ENCODE measurements at places on chromosomes 4 and X. TPM values are rescaled to one million over a fixed set of nuclear protein-coding genes. Genes with fewer than 3 reads are reported as not detected.

GRCh38 chrX:122134291-122134690 is 1049.8 kb upstream of the GRIA3 start:
- DNase-seq, result no peak
- H3K36me3 ChIP-seq, result no peaks in the 10 kb centered on the region
- H3K27me3 ChIP-seq, result no peaks in the 10 kb centered on the region
- H3K4me1 ChIP-seq, result no peaks in the 10 kb centered on the region
- no peak overlapping the region for H3K4me3 ChIP-seq

DNA sequence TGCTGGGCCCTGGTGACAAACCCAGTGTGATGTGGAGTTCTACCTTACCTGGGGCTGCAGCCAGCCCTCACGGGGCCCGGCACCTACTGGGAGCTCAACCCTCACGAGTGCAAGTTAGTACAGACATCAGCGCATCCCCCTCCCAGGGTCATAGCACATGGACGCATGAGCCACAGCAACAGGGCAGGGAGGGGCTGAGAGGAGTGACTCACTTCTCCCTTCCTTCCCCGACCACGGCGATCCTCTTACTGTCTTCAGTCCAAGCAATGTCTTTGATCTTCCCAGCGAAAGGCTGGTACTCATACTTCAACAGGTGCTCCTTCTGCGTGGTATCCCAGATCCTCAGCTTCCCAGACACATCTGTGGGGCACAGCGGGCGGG is 17.8 kb downstream of the WDR1 start:
- peak overlapping the region; percentile 99 for H3K27ac ChIP-seq
- peak; percentile 36 for DNase-seq
- no peaks in the 10 kb centered on the region for H3K27me3 ChIP-seq

GRCh38 chr4:136931781-136932180 is 600.5 kb downstream of the PCDH18 start:
- no peak overlapping the region for H3K4me3 ChIP-seq
- DNase-seq, result no peak
- H3K27ac ChIP-seq, result no peak overlapping the region
- H3K36me3 ChIP-seq, result no peaks in the 10 kb centered on the region
- H3K27me3 ChIP-seq, result no peaks in the 10 kb centered on the region

DNA sequence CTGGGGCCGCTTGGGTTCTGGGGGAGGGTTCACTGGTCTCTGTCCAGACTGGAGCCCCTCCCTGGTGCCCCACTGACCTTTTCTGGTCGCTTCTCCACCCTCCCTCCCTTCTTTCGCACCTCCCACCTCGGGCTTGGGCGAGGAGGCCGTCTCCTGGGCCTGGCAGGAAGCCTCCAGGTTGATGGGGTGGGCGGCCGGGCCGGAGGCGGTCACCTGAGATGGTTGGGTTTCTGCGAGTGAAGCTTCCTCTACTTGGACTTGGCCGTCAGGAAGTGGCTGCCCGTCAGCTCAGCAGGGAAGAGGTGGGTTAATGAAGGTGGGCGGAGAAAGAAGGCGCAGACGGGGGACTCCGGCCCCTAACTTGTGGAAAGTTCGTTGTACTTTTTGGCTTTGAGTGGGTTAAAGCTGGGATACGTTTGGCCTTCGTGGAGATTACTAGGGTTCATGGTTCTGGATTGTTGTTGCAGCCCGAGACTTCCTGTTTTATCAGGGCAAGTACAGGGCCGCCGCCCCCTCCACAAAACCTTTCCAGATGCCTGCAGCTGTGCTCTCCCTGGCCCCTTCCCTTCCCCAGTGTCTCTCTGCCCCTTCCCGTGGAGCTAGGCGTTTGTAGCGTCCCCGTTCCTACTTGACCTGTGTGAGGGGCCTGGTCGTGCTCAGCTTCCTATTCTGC is 1.2 kb downstream of the AKAP17A start:
- 0 out of 2 replicates have a peak overlapping the region, but pooled peaks have one; percentile 18 for H3K27ac ChIP-seq
- peak; percentile 19 for DNase-seq
- no peaks in the 10 kb centered on the region for H3K27me3 ChIP-seq
- 0 out of 2 replicates have a peak, but pooled peaks cover 4% of the 10 kb centered on the region for H3K4me1 ChIP-seq
- peaks cover 12% of the 10 kb centered on the region for H3K36me3 ChIP-seq

DNA sequence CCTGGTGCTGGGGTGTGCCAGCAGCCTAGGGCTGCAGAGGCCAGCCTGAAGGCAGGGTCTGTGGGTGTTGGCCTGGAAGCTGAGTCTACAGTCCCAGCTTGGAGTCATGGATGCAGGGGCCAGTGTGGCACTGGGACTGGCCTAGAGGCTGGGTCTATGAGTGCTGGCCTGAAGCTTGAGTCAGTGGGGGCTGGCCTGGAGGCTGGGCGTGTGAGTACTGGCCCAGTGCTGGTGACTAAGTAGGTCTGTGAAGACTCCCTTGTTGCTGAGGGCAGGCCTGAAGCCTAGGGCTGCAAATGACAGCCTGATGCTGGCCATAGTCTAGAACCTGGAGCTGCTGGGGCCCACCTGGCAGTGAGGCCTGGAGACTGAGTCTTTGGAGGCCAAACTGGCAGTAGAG is 31.3 kb upstream of the ALG13 start:
- H3K4me1 ChIP-seq, result no peaks in the 10 kb centered on the region
- H3K27me3 ChIP-seq, result no peaks in the 10 kb centered on the region
- no peak overlapping the region for H3K4me3 ChIP-seq
- no peak overlapping the region for H3K27ac ChIP-seq
- DNase-seq, result no peak
- H3K36me3 ChIP-seq, result no peaks in the 10 kb centered on the region

- no peak for DNase-seq
- no peaks in the 10 kb centered on the region for H3K36me3 ChIP-seq
- no peak overlapping the region for H3K27ac ChIP-seq
- H3K27me3 ChIP-seq, result no peaks in the 10 kb centered on the region
- H3K4me3 ChIP-seq, result peak overlapping the region; percentile 79
- H3K4me1 ChIP-seq, result peaks cover 8% of the 10 kb centered on the region
Observed at GRCh38 chr4:3531318-3531878, 824 bp downstream of the LRPAP1 start.

- H3K27ac ChIP-seq, result peak overlapping the region; percentile 77
- no peak for DNase-seq
- H3K4me3 ChIP-seq, result no peak overlapping the region
Observed at GRCh38 chrX:119410854-119411253, 11.7 kb downstream of the SLC25A43 start.

- H3K27me3 ChIP-seq, result no peaks in the 10 kb centered on the region
- H3K4me1 ChIP-seq, result no peaks in the 10 kb centered on the region
- no peak overlapping the region for H3K4me3 ChIP-seq
- no peak for DNase-seq
- no peak overlapping the region for H3K27ac ChIP-seq
- H3K36me3 ChIP-seq, result no peaks in the 10 kb centered on the region
Observed at GRCh38 chr4:124483048-124483906, 229.3 kb downstream of the ANKRD50 start.

DNA sequence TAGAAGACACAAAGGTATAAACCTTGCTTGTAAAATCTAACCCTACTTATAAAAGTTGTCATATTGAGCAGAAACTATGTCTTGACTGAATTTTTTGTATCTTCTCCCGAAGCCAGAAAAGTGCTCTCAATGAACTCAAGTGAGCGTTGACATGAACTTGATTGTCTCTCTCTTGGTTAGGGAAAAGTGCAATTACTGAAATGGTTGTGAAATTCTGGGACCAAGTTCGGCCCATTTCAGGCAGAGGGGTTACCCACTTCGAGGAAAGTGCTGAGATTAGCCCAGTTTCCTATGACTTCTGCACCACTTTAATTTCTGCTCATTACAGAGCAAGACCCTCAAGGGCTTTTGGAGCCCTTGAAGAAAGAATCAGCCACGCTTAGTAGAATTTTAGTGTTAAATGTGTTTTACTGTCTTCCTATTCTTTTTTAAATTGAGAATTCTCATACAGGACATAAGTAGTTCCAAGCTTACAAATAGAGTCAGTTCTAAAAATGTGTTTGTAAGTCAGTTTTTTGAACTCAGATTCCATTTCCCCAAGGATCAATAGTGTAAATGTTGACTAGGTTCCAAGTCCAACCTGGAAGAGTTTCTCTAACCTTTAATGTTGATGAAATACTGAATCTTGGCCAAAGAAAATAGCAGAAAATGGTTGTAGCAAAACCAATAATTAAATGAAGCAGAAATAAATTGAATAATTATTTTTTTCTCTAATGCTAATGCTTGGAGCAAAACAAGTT is 125.7 kb upstream of the ACSL4 start:
- no peaks in the 10 kb centered on the region for H3K27me3 ChIP-seq
- no peak overlapping the region for H3K4me3 ChIP-seq

DNA sequence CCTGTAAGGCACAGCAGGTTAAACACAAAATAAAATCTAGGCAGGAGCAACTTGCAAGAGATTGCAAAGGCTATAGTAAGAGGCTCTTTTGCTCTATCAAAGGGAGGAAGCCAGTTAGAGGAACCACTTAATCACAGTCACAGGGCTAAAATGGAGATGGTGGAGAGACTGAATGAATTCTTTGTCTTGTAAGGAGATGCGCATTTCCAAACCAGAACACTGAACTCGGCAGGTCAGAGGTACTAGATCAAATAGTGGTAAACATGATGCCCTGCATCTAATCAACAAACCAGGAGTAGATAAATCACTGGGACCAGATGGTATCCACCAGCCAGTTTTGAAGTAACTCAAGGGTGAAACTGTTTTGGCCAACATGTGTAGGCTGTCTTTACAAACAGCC is 55.8 kb downstream of the GPC4 start:
- no peak for DNase-seq
- H3K27ac ChIP-seq, result no peak overlapping the region
- H3K4me1 ChIP-seq, result no peaks in the 10 kb centered on the region
- H3K27me3 ChIP-seq, result no peaks in the 10 kb centered on the region

DNA sequence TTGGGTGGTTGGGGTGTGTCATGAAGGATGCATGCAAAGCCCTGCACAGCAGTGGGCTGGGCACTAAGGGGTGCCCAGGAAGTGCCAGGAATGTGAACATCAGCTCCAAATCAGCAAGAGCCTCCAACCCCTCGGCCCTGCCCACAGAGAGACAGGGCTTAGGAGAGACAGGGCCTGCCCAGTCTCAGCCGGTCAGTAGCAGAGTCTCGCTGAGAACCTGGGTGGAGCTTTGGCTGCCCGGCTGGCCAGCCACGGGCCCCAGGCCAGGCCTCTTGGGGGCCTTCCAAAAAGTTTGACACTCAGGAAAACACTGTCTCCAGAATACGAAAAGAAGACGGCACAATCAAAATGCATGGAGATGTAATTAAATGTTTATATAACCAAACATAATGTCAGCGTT is 4.3 kb upstream of the MXD4 start:
- H3K4me1 ChIP-seq, result peaks cover 4% of the 10 kb centered on the region
- no peak for DNase-seq
- no peak overlapping the region for H3K4me3 ChIP-seq
- H3K36me3 ChIP-seq, result no peaks in the 10 kb centered on the region
- no peaks in the 10 kb centered on the region for H3K27me3 ChIP-seq
- H3K27ac ChIP-seq, result no peak overlapping the region

DNA sequence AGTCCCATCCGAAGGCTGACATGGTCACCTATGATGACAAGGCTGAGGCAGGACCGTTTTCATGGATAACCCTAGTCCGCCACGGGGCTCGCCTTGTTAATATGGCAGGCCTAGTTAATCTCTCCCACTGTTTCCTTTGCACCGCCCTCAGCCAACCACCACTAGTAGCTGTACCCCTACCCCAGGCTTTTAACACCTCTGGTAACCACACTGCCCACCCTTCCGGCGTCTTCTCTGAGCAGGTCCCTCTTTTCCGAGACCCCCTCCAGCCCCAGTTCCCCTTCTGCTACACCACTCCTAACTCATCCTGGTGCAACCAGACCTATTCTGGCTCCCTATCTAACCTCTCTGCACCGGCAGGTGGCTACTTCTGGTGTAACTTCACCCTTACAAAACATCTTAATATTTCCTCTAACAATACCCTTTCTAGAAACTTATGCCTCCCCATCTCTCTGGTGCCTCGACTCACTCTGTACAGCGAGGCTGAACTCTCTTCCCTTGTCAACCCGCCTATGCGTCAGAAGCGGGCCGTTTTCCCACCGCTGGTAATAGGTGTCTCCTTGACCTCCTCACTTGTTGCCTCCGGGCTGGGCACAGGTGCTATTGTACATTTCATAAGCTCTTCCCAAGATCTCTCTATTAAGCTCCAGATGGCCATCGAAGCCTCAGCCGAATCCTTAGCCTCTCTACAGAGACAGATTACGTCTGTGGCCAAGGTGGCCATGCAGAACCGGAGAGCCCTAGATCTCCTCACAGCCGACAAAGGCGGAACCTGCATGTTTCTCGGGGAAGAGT is 964.4 kb downstream of the RPA4 start:
- peaks cover 12% of the 10 kb centered on the region for H3K4me1 ChIP-seq
- DNase-seq, result no peak
- no peaks in the 10 kb centered on the region for H3K27me3 ChIP-seq
- H3K36me3 ChIP-seq, result no peaks in the 10 kb centered on the region
- H3K27ac ChIP-seq, result no peak overlapping the region

DNA sequence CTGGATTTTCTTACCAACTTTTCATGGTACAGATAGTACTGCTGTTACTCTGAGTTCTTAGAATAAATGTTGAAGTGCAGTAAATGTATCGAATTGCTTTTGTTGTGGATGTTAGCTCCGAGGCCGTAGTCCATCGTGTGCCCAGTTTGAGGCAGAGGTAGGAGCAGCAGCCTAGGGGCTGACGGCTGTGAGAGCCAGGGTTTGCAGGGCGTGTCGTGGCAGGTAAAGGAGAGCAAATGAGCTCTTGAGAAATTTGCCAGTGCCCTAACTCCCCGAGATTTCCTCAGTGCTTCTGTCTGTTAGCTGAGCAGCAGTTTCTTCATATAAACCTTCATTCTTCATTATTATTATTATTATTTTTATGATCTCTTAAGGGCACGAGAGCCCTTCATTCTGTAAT is 21.6 kb downstream of the PRIMPOL start:
- no peaks in the 10 kb centered on the region for H3K27me3 ChIP-seq
- no peak for DNase-seq
- no peak overlapping the region for H3K27ac ChIP-seq
- no peaks in the 10 kb centered on the region for H3K36me3 ChIP-seq
- H3K4me3 ChIP-seq, result no peak overlapping the region

DNA sequence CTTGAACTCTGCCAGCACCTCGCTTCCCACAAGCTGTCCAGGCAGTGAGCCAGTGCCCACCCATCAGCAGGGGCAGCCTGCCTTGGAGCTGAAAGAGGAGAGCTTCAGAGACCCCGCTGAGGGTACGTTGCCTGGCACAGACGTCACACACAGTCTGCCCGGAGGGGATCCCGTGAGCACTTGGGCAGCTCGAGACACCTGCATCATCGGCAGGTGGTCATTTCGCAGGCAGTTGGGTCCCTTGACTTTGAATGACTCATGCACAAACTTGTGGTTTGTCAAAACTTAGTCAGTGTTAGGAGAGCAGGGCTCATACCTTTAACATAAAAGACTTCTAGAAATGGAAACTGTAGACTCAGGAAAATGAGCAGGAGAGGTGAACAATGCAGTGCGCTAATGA is 9.9 kb downstream of the TACC3 start:
- peak; percentile 88 for DNase-seq
- peaks cover 53% of the 10 kb centered on the region for H3K36me3 ChIP-seq
- peak overlapping the region; percentile 83 for H3K27ac ChIP-seq
- H3K27me3 ChIP-seq, result no peaks in the 10 kb centered on the region
- no peak overlapping the region for H3K4me3 ChIP-seq

Gene IL1RAPL1
- 0.12 TPM for total RNA-seq

Gene PPP2R3B
- 35.2 TPM for total RNA-seq

Gene XK
- 7.7 TPM for total RNA-seq

Gene CTAG1A
- total RNA-seq, result not detected
